Fibroblast of skin of scalp (primary cell): ENCODE measurements at places on chromosomes 4 and X.
A peak's percentile ranks its signal among the peaks of the same experiment; 100 is the strongest.

DNA sequence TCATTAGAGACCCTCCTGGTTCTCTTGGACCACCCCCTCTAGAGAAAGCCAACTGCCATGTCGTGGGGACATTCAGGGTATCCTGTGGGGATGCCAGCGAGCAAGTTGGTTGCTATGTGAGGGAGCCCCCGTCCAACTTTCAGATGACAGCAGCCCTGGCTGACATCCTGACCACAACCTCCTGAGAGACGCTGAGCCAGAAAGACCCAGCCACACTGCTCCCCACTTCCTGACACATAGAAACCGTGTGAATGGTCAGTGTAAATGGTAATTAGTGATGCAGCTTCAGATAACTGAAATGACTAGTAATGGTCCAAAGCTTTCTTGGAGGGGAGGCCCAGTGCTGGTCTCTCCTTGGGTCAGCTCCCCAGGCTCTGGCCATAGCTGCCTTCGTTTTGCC lies 10.8 kb downstream of the CLCN4 start:
- no peak for DNase-seq

DNA sequence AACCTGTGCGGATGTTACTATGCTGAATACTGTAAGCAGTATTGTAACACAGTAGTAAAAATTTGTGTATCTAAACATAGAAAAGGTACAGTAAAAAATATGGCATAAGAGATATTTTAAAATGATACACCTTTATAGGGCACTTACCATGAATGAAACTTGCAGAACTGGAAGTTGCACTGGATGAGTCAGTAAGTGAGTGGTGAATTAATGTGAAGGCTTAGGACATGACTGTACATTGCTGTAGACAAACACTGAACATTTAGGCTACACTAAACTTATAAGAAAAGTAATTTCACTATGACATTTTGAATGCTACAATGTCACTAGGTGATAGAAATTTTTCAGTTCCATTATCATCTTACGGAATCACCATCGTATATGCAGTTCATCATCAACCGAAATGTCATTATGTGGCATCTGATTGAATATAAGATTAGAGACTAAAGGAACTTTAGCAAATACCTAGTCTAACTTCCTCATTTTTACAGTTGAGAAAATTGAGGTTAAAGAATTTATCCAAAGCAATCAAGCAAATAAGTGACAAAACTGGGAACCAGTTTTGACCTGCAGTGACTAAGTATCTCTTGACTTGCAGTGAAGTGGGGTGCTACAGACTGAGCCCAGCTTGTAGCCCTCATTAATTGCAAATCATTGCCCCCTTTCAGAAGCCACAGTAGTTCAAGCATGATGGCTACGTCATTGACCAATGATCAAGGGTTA lies 55.3 kb downstream of the EGF start:
- peak; percentile 24 for DNase-seq

GRCh38 chrX:130245441-130245840 lies 23.3 kb downstream of the ZNF280C start:
- peak; percentile 80 for DNase-seq

DNA sequence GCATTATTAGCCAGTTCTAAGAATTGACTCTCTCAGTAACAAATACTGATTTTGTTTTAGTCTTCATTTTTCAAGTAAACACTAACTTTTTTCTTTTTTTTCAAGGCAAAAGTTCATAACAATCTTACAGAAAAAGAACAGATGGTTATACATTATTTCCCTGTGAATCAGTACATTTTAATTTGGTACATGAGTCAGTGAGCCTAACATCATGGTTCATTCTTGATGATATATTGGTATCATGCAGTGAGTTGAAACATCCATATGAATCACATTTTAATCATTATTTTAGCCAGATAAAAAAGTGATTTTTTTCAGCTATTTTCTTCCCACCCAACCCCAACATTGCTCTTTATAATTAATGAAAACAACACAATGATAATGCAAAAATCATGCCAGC lies 184.3 kb upstream of the TACR3 start:
- peak; percentile 62 for DNase-seq

- DNase-seq = peak; percentile 85
Observed at GRCh38 chr4:17168571-17168970, 270.1 kb upstream of the LDB2 start.

GRCh38 chrX:106780664-106781377 lies 21.7 kb upstream of the TBC1D8B start:
- no peak for DNase-seq

GRCh38 chr4:126396121-126396520 lies 1081.4 kb downstream of the FAT4 start:
- no peak for DNase-seq

- peak; percentile 42 for DNase-seq
Observed at GRCh38 chrX:22748093-22748999, 251.4 kb upstream of the DDX53 start.
